ENCODE measurements at places on chromosomes 3 and 15.

- DNase-seq = no peak
Observed at GRCh38 chr15:97114900-97115760, 784.6 kb downstream of the NR2F2 start.

- DNase-seq = peak; percentile 85
Observed at GRCh38 chr3:111989061-111989678, 9.6 kb upstream of the TAGLN3 start.

DNA sequence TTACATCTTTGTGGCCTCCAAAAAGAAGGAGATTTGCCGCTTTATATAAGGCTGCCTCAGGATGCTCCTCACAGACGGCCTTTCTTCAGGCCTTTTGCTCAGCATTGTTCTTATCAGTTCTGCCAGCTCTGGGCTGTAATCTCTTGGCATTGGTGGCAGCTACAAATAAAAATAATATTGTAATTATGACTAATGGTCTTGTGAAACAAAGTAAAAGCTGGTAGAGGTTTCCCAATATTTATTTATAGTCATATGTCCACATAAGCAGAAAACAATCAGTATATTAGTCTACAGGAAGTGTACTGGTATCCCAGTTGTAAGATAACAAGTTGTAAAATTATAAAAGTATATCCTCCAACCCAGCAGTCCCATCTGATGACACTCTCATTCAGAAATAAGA is 7.3 kb downstream of the NEK4 start:
- DNase-seq = peak; percentile 45

- DNase-seq = no peak
Observed at GRCh38 chr3:72753495-72753894, 94.8 kb downstream of the SHQ1 start.

GRCh38 chr3:117553461-117553860 is 843.9 kb downstream of the TUSC7 start:
- peak; percentile 32 for DNase-seq

DNA sequence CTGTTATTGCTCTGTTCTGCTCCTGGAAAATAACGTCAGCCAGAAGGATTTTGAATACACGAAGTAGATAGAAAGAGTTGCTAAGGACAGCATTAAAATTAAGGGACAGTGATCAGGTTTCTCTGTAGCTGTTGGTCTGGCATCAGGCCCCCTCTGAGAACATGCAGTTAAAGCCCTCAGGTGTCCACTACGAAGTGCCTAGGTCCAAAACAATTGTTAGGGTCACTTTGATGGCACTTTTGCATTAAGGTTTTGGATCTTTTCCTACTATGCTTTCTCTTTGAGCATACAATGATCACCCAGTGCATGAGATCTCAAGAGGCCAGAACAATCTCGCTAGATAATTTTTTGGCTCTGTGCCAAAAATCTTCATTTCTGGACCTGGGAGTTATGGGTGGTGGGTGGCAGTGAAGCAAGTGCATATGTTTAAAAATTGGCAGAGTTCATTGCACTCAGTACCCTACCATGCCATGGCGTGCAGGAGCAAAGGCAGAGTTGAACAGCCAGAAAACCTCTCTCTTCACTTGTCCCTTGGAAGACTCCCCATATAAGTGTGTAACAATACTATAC is 797.6 kb downstream of the ROBO2 start:
- DNase-seq = no peak

DNA sequence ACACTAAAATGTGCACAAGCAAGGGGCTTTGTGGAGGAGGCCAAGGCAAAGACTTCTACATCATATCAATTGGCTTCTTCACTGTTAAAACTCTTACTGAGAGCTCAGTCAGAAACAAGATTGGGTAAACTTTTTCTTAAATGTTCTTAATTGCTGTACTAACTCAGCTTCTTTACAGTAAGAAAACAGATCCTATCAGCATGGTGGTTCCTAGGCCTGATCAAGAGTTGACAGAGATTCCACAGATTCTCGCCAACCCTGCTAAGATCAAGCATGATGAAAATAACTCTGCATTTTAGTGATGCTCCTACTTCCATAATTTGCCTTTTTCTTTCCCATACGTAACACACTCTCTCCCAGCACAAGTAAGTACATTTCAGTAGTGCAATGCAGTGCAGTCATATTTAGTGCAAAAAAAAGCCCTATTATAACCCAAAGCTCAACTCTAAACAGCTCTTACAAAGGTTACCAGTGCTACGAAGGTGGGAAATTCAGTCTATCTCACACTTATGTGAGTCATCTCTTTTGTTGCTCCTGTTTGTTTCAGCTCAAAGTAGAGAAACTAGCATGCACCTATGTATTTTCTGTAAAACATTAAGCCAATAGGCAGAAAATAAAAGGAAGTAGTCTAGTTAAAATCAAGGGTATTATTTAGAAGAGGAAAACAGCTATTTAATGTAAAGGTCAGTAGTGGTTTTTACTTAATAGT is 29.9 kb downstream of the TIGIT start:
- DNase-seq = no peak

- no peak for DNase-seq
Observed at GRCh38 chr3:5633960-5634359, 446.5 kb downstream of the EDEM1 start.

DNA sequence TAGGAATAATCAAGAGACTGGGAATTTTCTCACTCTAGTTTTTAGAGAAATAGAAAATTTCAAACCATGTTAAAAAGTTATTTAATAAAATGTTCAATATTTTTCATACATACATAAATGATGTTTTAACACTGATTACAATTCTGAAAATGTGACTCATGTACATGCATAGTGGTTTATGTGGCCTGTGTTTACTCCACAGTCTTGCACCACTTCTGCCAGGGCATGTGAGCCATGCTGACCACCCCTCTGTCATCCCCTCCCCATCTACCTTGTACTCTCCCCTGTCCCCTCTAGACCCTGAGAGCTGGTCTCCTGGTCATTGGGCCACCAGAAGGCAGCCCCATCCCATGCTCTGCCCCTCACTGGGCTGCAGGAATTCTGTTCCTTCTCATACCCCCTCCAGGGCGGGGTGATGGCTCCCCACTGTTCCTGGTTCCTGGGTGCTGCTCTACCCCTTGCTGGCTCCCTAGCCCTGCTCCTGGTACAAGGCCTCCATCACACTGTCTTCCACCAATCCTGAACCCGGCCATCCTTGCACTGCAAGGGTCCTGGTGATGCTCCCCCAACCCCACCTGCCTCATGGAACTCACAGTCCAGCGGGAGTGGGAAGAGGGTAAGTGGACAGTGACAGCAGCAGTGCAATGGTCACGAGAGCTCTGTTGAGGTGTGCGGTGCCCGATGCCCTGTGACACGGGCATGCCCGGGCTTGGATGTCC is 24.2 kb upstream of the SLC41A3 start:
- peak; percentile 43 for DNase-seq

- DNase-seq = peak; percentile 74
Observed at GRCh38 chr15:43187544-43188155, 2.4 kb downstream of the CCNDBP1 start.

GRCh38 chr15:73141216-73141900 is 89.1 kb downstream of the NEO1 start:
- no peak for DNase-seq

DNA sequence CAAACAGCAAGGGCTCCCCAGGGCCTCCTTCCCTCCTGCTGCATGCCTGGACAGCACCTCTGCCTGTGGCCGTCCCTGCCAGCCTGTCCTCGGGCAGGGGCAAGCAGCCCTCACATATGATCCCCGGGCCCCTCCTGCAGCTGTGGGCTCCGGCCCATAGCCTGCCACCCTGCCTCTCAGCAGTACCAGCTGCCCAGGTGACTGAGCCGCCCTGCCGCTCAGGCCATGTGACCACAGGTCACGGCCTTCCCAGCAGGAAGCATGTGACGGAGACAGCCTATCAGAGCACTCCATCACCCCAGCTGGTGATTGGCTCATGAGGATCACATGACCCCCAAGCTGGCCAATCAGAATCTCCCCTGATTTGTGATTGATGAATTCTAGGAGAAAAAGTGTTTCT is 23.9 kb downstream of the ALDH1L1 start:
- DNase-seq = no peak

DNA sequence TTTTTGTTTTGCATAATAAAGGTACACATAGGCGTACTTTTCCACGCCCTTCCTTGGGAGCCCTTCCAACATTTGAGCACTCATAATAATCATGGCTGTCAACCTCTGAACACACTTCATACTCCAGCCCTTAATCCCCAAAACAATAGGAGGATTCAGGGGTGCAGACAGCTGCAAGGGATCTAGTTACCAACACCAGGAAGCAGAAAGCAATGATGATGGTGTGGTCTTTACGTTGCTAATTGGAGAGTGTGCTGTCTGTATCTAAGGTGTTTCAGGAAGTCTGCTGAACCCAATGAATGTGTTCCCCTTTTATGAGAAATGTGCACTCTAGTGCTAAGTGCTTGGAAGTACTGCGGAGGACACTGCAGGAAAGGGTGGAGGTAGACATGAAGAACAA is 60.3 kb upstream of the PDZRN3 start:
- DNase-seq = no peak

DNA sequence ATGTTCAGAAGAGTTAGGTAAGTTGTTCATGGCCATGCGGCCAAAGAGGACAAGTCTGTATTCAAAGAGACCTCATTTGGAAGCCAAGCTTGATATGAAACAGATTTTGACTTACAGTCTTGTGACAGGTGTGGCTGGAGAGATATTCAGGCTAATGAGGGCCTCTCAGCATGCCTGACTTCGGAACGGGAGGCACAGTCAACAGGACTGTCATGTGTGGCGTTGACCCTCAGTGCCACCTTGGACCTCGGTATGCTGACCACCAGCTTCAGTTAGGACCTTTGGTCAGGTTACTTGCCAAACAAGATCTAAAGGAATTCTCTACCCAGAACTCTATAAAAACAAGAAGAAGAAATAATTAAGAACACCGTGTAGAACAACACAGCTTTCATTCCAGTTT is 124.1 kb downstream of the CHST2 start:
- no peak for DNase-seq

- no peak for DNase-seq
Observed at GRCh38 chr15:31317421-31318327, 9.0 kb upstream of the KLF13 start.

DNA sequence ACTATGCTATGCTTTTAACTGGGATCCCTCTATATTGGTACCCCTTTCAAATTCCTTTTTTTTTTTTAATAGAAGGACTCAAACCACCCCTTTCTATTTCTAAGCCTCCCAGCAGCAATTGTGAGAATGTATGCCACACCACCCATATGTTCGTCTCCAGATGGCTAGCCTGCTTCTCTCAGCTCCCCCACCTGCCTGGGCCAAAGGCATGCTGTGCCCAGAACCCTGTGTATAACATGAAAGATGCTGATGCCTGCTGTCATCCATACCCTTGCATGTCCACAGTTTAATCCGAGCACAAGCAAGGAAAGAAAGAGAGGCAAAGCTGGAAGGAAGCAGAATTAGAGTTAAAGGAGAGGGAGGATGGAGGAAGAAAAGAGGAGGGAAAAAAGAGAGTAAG is 159.5 kb upstream of the CNTN6 start:
- DNase-seq = no peak

Data from iris pigment epithelial cell (primary cell).